Right cardiac atrium (tissue), 5 donors: ENCODE measurements at places on chromosomes 5 and 9. TPM values are rescaled to one million over a fixed set of nuclear protein-coding genes. Genes with fewer than 3 reads are reported as not detected.

DNA sequence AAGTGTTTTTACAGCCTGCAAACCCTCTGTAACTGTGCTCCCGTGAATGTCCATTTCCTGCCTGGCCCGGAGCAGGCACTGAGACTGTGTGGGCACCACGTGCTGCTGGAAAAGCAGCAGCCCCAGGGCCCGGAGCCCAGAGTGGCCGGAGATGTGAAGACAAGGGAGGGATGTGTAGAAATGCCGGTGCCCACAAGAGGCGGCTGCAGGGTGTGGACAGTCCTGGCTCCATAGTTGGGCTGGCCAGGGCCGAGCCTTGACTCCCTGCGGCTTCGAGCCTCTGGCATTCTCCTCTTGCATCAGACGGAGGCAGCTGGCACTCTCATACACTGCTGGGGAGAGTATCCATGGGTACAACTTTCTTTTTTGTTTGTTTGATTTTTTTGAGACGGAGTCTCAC is 13.2 kb upstream of the GFPT2 start:
- DNase-seq = no peak

- DNase-seq = no peak
These were observed 34.1 kb upstream of the EFNA5 start for GRCh38 chr5:107704681-107705401.

Gene POU5F2
- total RNA-seq = 0.56 TPM

Gene FAT2
- total RNA-seq = not detected

Gene CCDC187
- total RNA-seq = not detected

Gene TAF11L10
- total RNA-seq = not detected

Gene PCDHB8
- total RNA-seq = 2.4 TPM
